ENCODE measurements at places on chromosomes 7 and 10.

DNA sequence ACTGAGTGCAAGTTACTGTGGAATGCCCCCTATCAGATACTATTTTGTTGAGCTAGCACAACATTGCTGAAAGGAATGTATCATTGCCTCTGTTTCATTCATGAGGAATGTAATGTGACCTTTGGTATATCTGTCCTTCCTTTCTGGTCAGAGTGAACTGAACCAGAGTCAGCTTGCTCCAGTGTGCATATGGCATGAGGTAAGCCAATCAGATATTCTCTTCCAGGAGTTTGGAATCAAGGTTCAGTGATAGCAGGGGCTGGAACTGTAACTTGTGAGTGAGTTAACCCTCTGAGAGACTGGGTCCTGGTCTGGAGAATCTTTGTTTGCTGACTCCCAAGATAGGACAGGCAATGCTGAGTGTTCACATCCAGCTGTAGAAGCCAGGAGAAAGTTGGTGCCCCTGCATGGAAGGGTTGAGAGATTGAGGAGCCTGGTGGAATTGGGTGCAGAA, 45.3 kb upstream of the OSBPL3 start:
- DNase-seq: no peak

DNA sequence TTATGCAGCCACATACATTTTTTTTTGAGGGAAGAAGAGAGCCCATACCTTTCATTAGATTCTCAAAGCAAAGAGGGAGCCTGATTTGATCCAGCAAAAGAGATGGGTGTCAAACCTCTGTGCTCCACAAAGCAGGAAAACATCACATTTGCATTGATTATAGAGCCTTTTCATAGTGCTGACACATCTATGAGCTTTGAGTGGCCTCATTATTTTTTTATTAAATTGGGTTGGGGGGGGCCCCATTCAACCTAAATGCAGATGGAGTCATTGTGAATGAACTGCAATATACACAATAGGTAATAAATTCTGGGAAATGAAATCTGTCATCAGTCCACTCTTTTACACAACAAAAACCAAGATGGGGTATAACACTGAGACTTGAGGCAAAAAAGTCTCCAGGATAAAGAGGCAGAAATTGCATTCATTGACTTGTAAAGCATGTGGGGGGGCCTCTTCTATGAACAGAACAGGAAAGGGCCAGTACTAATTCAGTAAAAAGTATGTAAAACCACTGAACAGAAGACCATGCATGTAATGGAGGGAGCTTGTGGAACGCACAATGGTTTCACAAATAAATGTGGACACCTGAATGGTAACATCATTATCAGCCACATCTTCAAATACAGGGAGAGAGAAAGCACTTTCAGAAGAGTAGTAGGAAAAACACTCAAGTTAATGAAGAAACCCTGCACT, 17.7 kb upstream of the ASB4 start:
- no peak for DNase-seq

- no peak for DNase-seq
Measured at GRCh38 chr7:30911561-30911969, at the start of gene AQP1. Gene AQP1, plus strand, starts transcription at chr7:30911853. Its CDS starts 57 bp downstream, at chr7:30911910.

DNA sequence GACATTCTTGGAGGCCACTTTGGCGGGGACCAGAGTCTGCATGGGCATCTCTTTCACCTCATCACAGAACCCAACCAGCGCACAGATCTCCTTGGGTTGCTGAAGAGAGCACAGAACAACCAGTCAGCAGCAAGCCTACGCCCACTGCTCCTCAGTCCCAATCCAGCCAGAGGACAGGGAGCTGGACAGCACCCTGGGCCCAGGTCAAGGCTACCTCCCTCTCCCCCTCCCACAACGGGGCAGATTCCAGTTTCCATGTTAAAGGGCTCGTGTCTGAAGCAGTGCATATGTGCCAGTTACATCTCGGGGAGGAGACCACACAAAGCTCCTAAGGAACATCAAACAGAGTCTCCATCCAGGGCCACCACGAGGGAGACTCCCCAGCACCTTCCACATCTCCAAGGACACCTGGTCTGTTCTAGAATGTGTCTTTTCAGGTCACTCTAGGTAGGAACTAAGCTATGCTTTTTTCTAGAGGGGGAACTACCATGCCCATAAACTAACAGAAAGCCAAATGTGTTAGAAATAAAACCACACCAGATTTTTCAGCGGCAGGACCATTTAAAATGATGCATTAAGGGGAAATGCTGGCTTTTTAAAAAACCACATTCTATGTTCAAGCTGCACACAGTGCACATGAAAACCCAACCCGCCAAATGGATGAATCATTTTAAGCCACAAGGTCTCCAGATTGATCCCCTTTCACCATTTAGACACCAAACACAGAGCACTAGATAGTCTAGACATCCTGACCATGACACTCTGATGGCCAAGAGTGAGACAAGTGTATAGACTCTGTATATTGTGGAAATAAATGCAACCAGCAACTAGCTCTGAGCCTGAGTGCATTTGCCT, 28.9 kb downstream of the PSAP start:
- DNase-seq: no peak

DNA sequence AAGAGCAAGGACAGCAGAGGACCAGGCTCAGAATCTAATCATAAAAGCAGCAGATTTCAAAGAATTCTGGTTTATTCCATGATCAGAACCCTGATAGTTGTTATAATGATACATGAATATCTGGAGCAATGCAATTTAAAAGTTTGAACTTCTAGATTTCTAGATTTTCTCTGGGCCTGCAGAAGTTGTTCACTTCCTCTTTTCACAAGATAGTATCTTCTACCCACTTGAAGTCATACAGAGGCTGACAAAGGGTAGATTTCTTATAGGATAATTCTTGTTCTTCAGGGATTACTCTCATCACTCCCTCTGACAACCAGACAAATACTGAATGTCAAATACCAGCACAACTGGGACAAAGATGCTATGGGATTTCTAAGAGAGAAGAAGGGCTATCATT, 320.0 kb upstream of the ETV1 start:
- DNase-seq: no peak

GRCh38 chr7:48708635-48709034, 215.7 kb upstream of the CDC14C start:
- DNase-seq: no peak

DNA sequence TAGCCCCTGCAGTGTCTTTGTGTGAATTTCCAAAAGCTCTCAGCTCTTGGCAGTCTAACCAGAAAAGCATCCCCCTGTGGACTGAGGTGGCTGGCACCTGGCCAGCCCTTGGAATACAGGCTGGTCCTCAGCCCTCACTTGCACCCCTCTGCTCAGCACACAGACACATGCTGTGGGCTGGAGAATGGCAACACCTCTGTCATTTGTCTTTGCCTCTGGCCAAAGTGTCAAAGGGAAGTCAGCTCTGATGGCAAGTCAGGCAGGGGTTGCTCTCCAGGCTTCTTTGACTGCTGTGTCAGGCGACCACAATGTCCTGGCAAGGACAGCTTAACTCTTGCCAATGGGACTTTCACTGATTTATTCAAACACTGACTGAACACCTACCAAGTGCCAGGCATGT, 724.8 kb downstream of the INHBA start:
- no peak for DNase-seq

DNA sequence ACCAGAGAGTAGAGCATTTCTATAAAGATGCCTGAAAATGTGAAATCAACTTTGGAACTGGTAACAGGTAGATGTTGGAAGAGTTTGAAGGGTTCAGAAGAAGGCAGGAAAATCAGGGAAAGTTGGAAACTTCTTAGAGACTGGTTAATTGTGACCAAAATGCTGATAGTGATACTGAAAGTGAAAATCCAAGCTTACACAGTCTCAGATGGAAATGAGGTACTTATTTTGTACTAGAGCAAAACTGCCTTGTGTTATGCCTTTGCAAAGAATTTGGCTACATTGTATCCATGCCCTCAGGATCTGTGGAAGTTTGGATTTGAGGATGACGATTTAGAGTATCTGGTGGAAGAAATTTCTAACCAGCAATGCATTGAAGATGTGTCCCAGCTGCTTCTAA, 430.6 kb upstream of the KCND2 start:
- no peak for DNase-seq

Data from stimulated activated CD8-positive, alpha-beta memory T cell treated with anti-CD3 and anti-CD28 coated beads, Interleukin-7, amount 100 ng/mL, for 4 hours (primary cell).